ENCODE measurements at places on chromosomes 1 and 21.

- no peak for DNase-seq
These were observed 15.1 kb downstream of the KCNC4 start for GRCh38 chr1:110225212-110225611.

- DNase-seq: no peak
These were observed 40.6 kb upstream of the DUSP10 start for GRCh38 chr1:221782477-221782876.

DNA sequence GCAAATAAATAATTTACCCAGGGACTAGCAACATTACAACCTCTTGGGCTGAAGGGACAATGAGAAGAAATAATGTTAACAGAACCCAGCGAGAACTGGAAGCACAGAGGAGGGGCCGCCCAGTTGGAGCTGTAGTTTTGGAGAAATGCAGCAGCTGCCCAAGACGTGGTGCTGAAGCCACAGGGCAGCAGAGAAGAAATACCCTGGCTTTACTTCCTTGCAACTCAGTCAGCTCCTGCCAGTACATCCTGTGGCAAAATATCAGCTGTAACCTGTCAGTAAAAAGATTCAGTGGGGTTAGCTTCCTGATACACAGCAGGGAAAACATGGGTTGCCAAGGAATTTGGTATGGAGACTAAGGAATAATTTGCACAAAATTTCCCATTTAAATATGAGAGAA lies 283.6 kb upstream of the USP25 start:
- no peak for DNase-seq

DNA sequence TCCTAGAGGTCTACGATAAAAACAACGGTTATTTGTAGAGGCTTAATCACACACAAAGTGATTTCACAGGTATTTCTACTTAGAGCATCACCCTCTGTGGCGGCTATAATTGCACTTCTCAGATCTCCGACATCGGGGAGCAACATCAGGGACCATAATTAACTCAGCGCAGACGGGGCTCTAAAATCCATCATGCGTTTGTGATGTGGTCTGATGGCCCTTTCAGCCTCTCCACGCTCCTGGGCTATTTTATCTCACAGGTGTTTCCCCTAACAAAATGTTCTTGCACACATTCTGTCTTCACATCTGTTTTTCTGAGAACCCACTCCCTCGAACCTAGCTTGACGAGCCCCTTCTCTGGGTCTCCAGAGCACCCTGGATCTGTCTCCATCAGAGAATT lies 146.3 kb upstream of the DUSP10 start:
- DNase-seq: no peak

GRCh38 chr21:42279341-42279871 lies 35.8 kb downstream of the TFF3 start:
- DNase-seq: no peak

GRCh38 chr1:7729761-7730160 lies 41.3 kb upstream of the VAMP3 start:
- DNase-seq: no peak

GRCh38 chr21:41973861-41974751 lies 20.3 kb upstream of the C2CD2 start:
- DNase-seq: no peak

GRCh38 chr1:179166663-179167417 lies 62.6 kb downstream of the ABL2 start:
- DNase-seq: no peak

GRCh38 chr1:216502528-216503162 lies 79.4 kb upstream of the USH2A start:
- no peak for DNase-seq

Measured in stimulated activated CD4-positive, alpha-beta T cell treated with anti-CD3 and anti-CD28 coated beads, Interleukin-15, amount 100 ng/mL, for 1 hour (primary cell).